ENCODE measurements at places on chromosomes 5 and 9.

- no peak for DNase-seq
Observed at GRCh38 chr5:88396751-88397281, 128.2 kb upstream of the TMEM161B start.

- no peak for DNase-seq
Observed at GRCh38 chr5:139397921-139398320, 3.0 kb upstream of the PROB1 start.

DNA sequence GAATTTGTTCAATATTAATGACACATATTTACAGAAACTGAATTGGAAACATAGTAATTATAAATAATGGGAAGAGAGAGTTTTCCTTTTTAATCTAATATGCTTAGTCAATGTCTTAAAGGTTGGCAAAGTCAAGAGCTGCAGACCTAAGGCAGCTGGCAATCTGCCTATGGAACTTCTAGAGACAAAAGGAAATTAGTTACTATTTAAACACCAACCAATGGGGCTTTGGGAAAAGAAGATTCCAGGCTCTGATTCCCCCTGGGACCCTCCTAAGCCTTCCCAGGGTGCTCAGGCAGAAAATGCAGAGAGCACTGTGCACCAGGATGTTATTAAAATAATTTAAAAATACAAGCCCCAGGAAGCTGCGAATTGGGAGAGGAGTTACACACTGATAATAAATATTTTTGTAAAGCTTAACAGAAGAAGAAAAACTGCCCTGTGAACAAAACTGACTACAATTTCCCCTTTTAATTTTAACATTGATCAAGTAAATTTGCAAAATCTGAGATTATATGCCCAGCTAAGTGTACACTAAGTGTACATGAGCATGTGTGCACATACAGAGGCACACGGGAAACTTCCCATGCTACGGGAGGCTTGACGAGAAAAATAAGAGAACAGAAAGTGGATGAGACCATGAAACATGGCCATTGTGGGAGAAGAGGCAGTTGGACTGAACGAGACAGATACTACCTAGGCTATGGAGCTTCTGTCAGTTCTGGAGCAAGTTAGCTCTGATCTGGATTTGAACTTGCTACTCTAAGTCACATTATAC, 77.4 kb upstream of the ADAMTS16 start:
- DNase-seq, result no peak

DNA sequence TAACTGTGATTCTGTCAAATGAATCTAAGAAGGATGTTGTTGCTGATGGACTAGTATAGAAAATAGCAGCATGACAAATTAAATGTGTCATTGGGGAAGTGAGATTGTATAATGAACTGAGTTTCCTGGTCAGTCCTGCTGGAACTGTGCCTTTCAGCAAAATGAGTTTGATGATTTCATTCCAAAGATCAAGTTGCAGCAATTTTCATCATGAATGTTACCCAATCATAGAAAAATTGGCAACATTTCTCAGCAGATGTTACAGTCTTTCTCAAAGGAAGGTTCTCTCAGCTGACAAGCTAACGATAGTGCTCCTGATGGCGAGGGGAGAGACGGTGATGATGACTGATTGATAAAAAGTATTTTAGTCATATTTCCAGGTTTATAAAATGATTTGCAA, 10.7 kb downstream of the PCDHAC2 start:
- no peak for DNase-seq

DNA sequence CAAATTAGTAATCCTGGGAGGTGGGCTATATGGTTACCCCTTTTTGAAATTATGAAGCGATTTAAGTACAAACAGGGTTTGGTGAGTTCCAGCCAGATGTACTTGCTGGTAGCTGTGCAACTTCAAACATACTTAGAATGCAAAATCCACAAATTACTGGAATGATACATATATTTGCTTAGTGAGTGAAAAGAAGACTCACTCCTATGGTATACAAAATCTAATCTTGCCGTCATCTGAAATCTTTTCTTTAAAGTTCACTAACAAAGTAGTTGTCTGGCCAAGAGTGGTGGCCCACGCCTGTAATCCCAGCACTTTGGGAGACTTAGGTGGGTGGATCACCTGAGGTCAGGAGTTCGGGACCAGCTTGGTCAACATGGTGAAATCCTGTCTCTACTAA, 64.9 kb upstream of the TJP2 start:
- DNase-seq, result no peak

DNA sequence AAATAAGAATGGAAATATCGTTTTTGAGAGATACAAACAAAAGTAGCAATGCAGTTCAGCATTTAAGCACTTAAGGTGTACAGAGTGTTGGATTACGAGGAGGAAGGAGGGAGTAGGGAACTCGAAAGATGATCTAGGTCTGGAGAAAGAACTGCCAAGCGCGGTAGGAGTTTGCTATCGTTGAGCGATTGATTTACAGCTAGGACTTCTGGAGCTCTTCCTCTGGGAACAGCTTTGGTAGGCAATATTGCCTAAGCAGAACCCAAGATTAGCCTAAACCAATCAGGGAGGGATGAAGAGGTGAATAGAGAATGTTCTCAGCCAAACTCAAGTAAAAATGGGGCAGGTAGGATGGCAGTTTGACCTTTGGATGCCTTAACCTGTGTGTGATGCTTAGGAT, 965 bp downstream of the CLTA start:
- DNase-seq, result no peak

GRCh38 chr9:131503626-131504465, 1.1 kb downstream of the POMT1 start:
- peak; percentile 64 for DNase-seq

GRCh38 chr5:37197340-37198050, 51.7 kb downstream of the CPLANE1 start:
- DNase-seq, result no peak

DNA sequence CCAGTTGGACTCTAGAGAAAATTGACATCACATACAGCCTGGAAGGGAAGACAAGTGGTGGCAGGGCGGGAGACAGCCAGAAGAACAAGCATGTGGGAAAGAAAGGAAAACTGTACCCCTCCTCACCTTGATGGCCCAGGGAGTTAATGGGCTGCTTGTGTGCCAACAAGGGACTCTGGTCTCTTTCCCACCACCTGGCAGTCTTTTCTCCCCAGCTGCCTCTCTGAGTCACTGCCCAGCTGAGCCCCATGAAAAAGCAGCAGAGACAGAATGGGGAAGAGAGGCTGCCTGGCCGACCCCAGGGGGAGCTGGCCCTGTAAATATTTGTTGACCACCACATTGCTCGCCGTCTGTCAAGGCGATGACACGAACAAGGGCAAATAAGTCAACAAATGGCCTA, 359.4 kb downstream of the ENC1 start:
- no peak for DNase-seq

- no peak for DNase-seq
Observed at GRCh38 chr5:12320331-12320730, 416.1 kb upstream of the CTNND2 start.

- DNase-seq, result no peak
Observed at GRCh38 chr9:133113949-133114885, 6.8 kb downstream of the RALGDS start.

- no peak for DNase-seq
Observed at GRCh38 chr5:127296321-127296720, 5.7 kb downstream of the MEGF10 start.

DNA sequence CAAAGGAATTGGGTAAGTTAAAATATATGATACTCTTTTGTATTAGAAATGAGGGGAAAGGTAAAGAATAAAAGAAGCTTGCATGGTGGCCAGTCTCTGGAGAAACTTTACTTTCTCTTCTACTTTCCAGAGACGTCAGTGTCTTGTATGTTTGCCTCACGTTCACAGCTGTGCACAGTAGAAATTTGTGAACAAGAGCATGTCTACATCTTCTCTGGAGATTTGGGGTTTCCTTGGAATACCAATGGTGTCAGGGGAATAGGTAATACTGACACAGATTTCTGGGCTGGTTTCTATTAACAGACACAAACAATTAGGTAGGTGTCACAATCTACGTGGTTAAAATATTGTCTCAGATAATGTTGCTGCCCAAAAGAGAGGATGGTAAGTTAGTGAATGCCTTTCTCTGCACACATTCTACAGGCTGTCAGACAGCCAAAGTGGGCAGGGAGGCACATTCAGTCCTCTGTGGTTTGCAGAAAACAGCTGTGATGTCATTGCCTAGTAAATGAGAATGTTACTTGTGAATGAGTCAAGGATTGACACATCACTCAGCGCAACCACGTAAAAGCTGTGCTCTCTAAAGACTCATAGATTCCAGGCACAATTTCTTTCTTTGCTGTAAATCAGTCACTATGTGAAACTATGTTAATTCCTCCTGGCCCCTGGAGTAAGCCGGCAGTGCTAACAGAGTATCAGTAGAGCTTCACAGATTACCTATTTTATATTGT, 397.1 kb downstream of the MAN2A1 start:
- DNase-seq, result peak; percentile 63

DNA sequence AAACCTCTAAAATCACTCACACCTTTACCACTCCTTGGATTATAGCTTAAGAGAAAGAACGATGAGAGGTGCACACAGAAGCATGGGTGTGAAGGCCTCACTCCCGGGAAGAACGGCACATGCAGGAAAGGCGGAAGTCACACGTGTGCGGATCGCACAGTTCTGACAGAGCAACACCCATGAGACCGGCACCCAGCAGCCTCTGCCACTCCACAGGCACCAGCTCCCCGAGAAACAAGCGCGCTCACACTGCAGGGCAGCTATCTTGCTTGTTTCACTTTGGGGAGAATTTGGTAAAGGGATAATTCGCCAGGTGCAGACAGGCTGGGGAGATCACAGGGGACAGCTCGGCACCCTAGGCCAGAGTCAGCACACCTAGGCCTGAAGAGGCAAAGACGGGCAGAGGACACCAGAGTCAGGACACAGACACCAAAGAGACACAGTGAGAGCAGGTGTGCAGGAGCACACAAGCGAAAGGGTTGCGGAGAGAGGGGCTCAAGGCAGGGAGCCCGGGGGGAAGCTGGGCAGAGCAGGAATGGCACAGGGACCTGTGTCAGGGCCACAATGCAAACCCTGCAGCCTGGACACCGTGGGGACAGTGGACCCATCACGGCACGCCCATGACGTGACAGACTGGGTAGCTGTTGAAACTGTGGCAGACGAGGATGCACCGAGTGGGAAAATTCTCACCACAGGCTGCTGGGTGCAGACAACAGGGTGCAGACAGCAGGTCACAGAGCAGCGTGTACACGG, 81.7 kb downstream of the CAMSAP1 start:
- no peak for DNase-seq

- DNase-seq, result no peak
Observed at GRCh38 chr5:154364771-154365170, 81.0 kb upstream of the SAP30L start.

DNA sequence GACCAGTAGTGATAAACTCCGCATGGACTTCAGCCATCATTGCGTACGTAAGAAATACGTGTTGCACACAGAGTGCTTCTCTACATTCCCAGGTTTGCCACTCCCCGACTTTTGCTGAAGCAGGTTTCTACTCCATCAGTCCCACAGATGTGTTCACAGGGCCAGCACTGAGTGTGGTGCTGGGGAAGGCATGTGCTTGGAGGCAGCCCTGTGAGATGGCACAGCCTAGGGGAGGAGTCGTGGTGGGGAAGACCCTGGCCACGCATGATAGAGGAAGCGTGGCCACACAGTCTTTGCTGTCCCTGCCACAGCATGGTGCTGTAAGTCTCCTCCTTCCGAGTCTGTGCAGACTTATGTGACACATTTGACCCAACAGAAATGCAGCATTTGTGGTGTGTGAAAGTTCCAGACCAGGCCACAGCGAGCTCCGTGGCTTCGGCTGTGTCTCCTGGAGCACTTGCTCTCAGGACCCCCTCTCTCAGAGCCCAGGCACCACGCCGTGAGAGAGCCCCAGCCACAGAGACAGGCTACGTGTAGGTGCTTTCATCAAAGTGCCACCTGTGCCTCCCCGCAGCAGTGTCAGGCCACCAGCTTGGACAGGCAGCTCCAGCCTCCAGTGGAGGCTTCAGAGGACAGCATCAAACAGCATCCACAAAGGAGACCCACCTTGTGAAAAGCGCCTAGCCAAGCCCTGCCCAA, 197.8 kb downstream of the AUH start:
- no peak for DNase-seq

DNA sequence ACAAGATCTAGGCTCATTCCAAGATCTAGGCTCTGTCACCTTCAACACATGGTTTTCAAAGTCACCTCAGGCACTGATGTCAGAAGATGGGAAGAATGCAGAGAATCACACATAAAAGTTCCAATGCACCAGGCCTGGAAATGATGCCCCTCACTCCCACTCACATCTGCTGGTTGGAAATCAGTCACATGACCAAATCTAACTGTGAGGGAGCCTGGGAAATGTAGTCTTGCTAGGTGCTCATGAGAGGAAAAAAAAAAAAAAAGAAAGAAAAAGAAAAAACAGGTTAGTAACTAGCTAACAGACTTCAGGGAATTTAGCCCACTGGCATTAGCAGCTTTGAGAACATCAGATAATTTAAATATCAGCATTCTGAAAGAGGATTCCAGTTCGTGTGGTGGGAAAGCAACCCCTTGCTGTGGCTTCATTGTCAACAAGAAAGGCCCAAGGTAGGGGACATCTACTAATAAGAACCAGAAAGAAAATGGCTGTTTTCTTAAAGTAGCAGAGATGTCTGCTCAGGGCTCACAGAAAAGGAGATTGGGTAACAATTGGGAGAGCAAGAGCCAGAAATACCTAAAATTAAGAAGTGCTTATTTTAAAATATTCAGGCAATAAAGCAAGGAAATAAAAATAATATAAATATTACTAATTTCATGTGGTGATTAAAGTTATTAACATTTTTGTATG, 614.3 kb downstream of the ACTL7B start:
- no peak for DNase-seq

GRCh38 chr9:90641884-90642487, 638 bp downstream of the DIRAS2 start:
- DNase-seq, result no peak

DNA sequence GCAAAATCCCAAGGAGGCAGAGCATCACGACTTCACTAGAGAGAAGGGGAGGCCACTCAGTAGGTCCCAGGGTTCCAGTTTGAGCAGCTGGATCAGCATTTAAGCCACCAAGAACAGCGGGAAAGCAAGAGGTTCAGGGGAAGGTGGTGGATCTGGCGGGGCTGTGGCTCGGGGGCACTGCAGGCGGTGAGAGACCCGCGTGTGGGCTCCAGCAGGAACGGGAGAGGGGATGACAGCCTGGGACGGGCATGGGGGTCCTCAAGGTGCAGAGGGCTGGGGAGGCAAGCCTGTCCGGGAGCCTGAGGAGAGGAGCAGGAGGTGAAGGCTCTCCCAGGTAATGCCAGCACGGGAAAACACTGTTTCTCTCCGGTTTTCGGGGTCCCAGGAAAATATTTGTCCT, 123.6 kb downstream of the IRX2 start:
- no peak for DNase-seq
